ENCODE measurements at places on chromosomes 3 and 15. TPM values are rescaled to one million over a fixed set of nuclear protein-coding genes. Genes with fewer than 3 reads are reported as not detected.

CLDN11 gene
- 0.10 TPM for total RNA-seq

COL6A5 gene
- total RNA-seq, result not detected

GOLGA6A gene
- not detected for total RNA-seq

CLEC3B gene
- total RNA-seq, result 0.27 TPM

CLDN16 gene
- not detected for total RNA-seq

PTPRG gene
- not detected for total RNA-seq

FAH gene
- total RNA-seq, result 66.1 TPM

SYNPR gene
- total RNA-seq, result not detected

MEF2A gene
- total RNA-seq, result 23.4 TPM

AADACL2 gene
- total RNA-seq, result not detected

HRG gene
- total RNA-seq, result not detected

SPINK8 gene
- total RNA-seq, result not detected

ABHD6 gene
- 7.6 TPM for total RNA-seq

TPRA1 gene
- 44.0 TPM for total RNA-seq

LRTM1 gene
- not detected for total RNA-seq

PYDC2 gene
- total RNA-seq, result not detected

OIP5 gene
- total RNA-seq, result 18.7 TPM

SLC9C1 gene
- not detected for total RNA-seq

Data from activated CD8-positive, alpha-beta memory T cell treated with anti-CD3 and anti-CD28 coated beads for 36 hours (primary cell).